ENCODE measurements at places on chromosomes 6 and 20.

- no peak for DNase-seq
Observed at GRCh38 chr6:142075516-142076101, 57.1 kb upstream of the GJE1 start.

DNA sequence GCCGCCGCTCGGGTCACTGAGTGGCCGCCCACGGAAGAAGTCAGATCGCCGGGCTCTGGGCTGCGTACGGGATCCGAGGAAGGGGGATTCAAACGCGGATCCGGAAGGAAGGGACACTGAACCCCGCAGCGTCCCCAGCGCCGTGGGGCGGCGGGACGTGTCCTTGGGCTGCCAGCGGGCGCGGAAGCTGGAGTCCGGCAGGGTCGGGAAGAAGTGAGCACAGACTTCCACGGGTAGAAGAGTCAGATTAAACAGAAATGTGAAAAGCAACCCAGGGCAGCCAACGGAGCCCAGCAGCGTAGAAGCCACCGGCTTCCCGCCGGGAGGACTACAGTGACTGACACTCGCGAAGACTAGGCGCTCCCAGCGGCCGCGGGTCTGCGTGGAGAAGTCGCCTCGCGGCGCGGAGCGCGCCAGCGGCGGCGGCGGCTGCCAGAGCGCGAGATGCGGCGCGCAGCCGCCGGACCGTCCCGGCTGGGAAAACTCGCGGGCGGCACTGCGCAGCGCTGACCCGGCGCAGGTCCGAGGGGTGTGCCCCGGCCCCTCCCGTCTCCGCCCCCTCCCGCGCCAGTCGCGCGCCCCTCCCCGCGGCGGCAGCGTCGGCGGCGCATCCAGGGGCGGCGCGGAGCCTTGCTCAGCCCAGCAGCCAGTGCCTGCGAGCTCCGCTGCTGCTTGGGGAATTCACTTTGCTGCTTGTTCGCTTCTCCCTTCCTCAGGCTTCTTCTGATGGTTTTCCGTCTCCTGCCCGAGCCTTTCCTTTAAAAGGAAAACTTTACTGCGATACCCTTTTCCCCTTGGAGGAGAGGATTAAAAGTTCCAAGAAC, at the start of gene SAMD5:
SAMD5 (plus strand) TSS at position 649 of the 824 bp plus-strand sequence. CDS start 239 bp downstream, outside the sequence.
- no peak for DNase-seq

DNA sequence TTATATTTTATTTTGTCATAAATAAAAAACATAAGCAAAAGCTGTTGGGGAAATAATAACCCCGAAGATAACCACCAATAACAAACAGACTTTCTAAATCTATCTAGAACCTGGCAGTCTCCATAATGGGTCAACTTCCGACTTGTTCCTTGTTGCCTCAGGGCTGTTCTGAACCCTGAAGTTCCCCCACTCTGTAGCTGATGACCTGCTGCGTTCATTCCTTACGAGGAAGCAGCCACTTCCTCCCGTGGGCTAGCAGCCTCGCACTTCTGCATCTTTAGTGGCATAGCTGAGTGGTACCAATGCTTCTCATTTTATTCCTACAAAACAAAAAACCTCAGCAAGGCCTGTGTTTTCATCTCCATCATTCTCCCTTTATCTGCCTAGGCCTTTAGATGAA, 103.0 kb downstream of the PLEKHG1 start:
- DNase-seq: no peak

- DNase-seq: no peak
Observed at GRCh38 chr6:112331306-112331705, 15.8 kb upstream of the RFPL4B start.

DNA sequence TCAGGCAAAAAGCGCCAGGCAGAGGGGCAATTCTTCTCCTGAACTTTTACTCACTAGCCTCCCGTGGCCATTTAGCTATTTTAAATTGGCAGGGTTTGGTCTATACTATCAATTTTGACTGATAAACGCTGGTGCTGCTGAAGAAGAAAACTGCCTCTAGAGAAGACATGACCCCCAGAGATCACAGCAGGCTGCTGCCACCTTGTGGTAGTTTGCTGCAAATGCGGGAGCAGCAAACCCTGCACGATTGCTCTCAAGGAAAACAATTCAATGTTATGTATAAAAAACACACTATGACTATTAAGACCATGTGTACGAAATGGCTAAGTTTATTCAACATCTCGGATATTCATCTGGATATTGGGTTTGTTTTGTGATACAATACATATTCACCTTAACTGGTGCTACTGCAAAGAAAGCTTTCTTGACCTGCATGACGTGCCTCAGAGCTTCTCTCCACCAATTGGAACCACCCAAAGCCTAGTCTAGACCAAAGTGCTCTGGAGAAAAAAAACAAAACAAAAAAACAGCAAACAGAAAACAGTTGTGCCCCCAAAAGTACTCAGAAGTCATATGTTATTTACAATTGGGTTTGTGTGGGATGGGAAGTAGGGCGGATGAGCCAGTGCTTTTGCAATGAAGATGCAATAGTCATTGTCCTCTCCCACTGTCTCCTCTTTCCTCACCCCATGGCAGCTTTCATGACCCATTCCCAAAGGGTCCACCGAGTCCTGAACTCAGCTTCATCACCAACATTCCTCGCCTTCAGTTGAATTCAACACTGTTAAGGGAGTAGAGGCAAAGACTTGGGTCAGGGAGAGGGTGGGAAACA, 19.6 kb upstream of the IL17F start:
- DNase-seq: peak; percentile 69

DNA sequence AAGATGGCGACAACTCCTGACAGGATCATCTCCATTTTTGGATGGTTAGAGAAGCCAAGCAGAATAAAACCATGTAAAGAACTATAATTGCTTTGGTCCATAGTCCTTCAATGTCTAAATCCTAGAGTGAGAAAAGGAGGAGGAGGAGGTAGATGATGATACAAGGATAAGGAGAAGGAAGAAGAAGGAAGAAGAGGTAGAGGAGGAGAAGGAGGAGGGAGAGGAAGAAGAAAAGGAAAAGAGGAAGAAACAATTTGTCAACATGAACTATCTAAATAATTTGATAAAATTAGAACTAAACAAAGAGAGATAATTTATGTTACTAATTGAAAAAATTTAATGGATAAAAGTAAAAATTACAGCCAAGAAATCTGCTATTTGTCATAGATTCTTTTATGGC, at the start of gene OR2W1:
OR2W1 (minus strand) TSS at position 101 of the 400 bp plus-strand sequence; CDS start at position 101, 0 bp downstream.
- no peak for DNase-seq

DNA sequence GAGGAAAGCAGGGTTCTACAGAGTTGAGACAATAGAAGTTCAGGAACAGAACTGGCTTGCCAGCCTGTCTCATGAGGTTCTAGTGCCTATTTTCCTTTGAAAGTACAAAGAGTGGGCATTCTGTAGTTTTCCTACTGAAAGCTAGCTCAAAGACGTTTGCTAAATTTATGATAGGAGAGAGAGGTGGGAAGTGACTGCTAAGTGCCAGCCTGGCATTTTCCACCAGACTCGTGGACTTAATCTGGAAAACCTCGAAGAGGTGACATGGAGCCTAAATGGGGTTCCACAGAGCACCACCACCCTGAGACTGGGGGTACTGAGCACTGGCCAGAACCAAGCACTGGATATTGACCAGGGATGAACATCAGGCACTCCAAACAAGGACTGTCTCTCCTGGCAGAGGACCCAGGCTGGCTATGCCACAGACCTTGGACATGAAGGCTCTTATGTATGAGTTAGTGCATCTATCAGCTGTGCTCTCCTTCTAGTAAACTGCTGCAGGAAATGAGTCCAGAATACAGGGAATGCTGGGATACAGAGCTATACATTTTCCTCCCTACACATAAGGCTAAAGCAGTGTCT, 7.1 kb downstream of the PEX6 start:
- no peak for DNase-seq
